Dermis blood vessel endothelial cell (primary cell): ENCODE measurements at places on chromosomes 16 and 17. TPM values are rescaled to one million over a fixed set of nuclear protein-coding genes. Genes with fewer than 3 reads are reported as not detected.

The CSH1 gene
- total RNA-seq: not detected in 2 replicates

The FGF11 gene
- 0.28 and 0.51 TPM in 2 replicates for total RNA-seq

The SNTB2 gene
- 91.0 and 185 TPM in 2 replicates for total RNA-seq

The PFAS gene
- 21.8 and 42.3 TPM in 2 replicates for total RNA-seq

The VAT1L gene
- total RNA-seq: 0.37 and 1.4 TPM in 2 replicates

The KRT39 gene
- total RNA-seq: not detected in 2 replicates

The CDH13 gene
- 135 and 210 TPM in 2 replicates for total RNA-seq

The CTRB2 gene
- not detected in 2 replicates for total RNA-seq

The CD300LB gene
- not detected in 2 replicates for total RNA-seq

The C17orf58 gene
- 21.3 and 35.6 TPM in 2 replicates for total RNA-seq

The SULT1A4 gene
- 18.1 and 18.4 TPM in 2 replicates for total RNA-seq

The CRYBA1 gene
- not detected in 2 replicates for total RNA-seq

The GGNBP2 gene
- 45.6 and 48.1 TPM in 2 replicates for total RNA-seq

The HOXB9 gene
- total RNA-seq: 0.47 and 1.0 TPM in 2 replicates

The MT1X gene
- 12.2 and 22.3 TPM in 2 replicates for total RNA-seq

The NGFR gene
- total RNA-seq: not detected in 2 replicates

The SDR42E1 gene
- 8.7 and 10.5 TPM in 2 replicates for total RNA-seq

The CCL3 gene
- not detected in 2 replicates for total RNA-seq

The CA7 gene
- total RNA-seq: not detected in 2 replicates

The PTX4 gene
- total RNA-seq: 0.09 TPM in 1 of 2 replicates, not detected in the other

The SNN gene
- 34.4 and 56.7 TPM in 2 replicates for total RNA-seq

The CIITA gene
- total RNA-seq: under 0.01 and 0.28 TPM in 2 replicates

The CFAP97D1 gene
- total RNA-seq: not detected in 2 replicates

The MT1F gene
- 0.34 and 0.93 TPM in 2 replicates for total RNA-seq

The IL34 gene
- total RNA-seq: 1.9 and 7.3 TPM in 2 replicates

The SLC2A4 gene
- 0.28 and 0.34 TPM in 2 replicates for total RNA-seq
